Daoy (cell line): ENCODE measurements at places on chromosomes 2 and 18.

- no peak for DNase-seq
Measured at GRCh38 chr2:145846982-145847381, 1327.1 kb upstream of the ZEB2 start.

GRCh38 chr2:166700079-166700478 lies 188.2 kb upstream of the XIRP2 start:
- DNase-seq: no peak

DNA sequence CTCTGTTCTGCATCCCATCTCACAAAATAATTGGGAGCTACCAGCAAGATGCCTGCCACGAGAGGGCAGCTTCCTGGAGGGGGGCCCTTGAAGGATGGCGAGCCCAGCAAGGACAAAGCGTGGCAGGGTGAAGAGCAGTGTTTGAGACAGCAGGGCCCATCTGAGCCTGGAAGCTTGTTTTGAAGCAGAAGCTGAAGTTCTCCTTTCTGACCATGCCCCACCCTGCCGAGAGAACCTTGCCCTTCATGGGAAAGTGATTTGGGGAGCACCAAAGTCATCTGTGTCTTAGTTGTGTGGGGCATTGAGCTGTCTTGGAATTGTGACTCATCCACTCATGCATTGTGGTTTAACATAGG lies 216.3 kb downstream of the BCL11A start:
- no peak for DNase-seq

GRCh38 chr2:127347015-127347414 lies 40.8 kb downstream of the MAP3K2 start:
- no peak for DNase-seq

GRCh38 chr2:44672431-44672830 lies 269.1 kb upstream of the SIX3 start:
- DNase-seq: no peak

- DNase-seq: no peak
Measured at GRCh38 chr18:26703170-26703930, 155.0 kb upstream of the KCTD1 start.

GRCh38 chr2:28406-28975 lies 17.8 kb downstream of the FAM110C start:
- DNase-seq: no peak

DNA sequence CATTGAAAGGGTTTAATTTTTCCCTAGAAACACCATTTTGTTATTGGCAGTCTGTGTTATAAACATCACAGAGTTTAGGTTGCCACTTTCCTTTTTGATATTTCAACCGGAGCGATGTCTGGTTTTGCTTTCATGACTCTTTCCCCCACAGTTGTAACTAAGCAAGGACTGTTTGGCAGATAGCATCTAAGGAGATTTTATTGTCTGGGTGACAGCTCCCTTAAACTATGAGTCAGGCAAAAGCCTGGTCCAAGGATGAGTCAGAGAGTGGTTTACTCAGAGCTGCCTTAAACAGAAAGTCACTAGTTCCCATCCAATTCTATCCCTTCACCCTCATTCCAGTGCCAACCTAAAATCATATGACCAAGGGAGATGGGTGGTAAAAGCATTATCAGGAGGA lies 341.6 kb upstream of the VWC2L start:
- peak; percentile 51 for DNase-seq

- DNase-seq: no peak
Measured at GRCh38 chr18:9944805-9945204, 31.0 kb downstream of the VAPA start.

DNA sequence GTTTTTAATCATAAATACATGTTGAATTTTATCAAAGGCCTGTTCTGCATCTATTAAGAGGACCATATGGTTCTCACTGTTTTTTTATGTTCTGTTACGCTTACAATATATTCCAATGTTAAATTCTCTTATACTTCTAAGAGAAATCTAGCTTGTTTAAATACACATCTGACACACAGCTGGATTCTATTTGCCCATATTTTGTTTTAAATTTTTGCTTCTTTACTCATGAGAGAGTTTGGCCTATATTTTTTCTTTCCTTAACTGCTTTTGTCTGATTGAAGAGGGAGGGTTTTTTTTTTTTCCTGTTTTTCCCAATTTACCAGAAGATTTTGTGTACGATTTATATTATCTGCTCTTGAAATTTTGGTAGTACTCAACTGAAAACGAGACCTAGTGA lies 34.9 kb downstream of the RNF144A start:
- no peak for DNase-seq

DNA sequence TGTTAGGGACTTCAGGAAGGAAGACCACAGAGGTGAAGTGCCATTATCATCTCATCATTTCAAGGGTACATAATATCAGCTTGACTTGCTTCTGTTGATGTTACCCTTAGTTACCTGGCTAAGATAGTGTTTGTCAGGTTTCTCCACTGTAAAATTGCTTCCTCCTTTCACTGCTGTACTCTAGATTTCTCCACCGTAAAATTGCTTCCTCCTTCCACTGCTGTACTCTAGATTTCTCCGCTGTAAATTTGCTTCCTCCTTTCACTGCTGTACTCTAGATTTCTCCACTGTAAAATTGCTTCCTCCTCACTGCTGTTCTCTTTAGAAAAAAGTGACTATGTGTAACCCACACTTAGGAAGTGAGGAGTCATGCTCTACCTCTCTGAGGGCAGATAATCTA lies 1460.3 kb downstream of the SUCLG1 start:
- no peak for DNase-seq

GRCh38 chr18:75364512-75365253 lies 62.8 kb downstream of the SMIM21 start:
- DNase-seq: no peak

- DNase-seq: no peak
Measured at GRCh38 chr18:11146947-11147345, 2.4 kb downstream of the PIEZO2 start.

DNA sequence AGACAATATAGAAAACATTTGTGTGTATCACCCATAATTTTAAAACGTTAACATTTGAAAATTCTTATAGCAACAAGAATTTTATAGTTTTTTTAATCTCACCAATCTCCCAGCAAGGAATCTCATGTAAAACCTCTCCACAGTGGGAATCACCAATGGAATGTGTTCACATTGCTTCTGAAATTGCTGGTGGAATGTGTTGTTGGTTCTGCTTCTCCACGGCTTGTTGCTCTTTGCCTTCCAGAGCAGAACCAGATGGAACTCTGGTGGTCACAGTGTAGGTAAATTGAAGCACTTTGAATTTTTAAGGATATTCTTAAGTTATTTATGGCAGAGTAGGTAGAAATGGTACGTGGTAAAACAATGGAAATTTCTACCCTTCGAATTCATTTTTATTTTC lies 35.1 kb downstream of the DCAF17 start:
- DNase-seq: no peak

- DNase-seq: no peak
Measured at GRCh38 chr18:79789901-79790890, 7.5 kb upstream of the KCNG2 start.

DNA sequence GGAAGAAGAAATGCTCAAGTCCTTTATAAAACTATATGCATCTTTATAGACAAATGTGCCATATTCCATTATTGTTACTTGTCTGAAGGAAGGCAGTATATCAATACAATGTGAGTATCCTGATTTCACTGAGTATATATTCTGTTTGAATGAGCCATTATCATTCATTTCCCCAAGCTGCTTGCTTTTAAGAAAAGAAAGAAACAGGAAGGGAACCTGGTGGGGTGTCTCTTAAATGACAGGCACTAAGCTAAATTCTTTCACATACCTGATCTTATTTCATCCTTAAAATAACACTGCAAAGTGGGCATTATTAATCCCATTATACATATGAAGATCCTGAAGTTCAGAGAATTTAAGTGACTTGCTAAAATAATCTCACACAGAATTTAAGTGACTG lies 307.9 kb downstream of the SLC8A1 start:
- no peak for DNase-seq

DNA sequence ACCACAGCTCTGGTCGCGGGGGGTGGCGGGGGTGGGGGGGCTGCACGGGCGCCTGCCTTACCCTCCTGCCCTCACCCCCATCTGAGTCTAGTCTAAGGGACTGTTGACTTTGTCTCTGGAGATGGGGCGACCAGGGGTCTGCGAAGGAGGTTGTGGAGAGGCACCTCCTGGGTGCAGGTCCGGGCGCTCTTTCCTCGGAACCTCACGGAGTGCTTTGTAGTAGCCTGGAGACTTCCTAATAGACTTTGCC lies 141.3 kb downstream of the MEIS1 start:
- DNase-seq: no peak

DNA sequence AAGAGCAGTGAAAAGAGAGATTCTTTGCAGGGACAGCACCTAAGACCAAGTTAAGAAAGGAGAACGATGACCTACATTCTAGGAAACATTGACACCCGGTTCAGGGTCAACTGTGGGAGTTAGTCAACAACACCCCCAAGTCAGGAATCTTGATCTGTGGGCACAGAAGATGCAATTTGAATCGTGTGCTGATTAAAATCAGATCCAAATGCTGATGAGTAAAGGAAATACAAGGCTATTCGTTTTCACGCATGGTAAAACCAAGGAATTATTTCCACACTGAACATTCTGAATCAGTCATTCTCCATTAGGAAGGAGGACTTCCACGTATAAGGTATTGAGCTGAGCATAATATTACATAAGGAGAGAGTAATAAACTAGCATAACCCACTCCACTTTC lies 124.2 kb downstream of the COPS8 start:
- DNase-seq: no peak

GRCh38 chr18:31206787-31207381 lies 44.2 kb upstream of the DSC1 start:
- peak; percentile 87 for DNase-seq

DNA sequence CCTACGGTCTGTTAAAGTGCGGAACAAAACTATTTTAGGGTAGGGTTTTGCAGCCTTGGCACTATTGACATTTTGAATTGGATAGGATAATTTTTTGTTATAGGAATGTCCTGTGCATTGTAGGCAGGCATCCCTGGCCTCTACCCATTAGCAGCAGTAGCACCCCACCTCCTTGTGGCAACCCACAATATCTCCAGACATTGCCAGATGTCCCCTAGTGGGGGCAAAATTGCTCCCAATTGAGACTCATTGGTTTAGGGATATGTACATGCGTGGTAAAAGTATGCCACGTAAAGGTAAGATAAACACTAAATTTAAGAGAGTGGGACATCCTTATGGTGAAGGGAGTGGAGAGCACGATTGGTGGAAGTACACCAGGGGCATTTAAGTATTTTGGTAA lies 4.6 kb downstream of the MIB1 start:
- DNase-seq: no peak

DNA sequence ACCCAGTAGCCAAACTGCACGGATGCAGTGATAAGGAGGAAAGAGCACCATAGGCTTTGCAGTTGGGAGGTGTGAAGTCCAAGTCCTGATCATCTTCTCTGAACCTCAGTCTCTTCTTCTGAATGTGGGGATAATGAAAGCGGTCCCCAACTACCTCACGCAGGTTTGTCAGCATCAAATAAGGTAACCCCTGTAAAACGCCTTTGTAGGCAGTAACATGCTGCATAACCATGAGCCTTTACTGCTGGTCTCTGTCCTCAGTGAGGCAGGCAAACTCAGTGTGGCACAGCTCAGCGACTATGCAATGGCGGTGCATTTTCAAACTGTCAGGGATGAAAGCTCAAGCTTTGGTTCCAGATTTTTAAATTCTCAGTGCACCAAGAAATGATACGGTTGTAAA lies 46.1 kb downstream of the DNMT3A start:
- DNase-seq: no peak

DNA sequence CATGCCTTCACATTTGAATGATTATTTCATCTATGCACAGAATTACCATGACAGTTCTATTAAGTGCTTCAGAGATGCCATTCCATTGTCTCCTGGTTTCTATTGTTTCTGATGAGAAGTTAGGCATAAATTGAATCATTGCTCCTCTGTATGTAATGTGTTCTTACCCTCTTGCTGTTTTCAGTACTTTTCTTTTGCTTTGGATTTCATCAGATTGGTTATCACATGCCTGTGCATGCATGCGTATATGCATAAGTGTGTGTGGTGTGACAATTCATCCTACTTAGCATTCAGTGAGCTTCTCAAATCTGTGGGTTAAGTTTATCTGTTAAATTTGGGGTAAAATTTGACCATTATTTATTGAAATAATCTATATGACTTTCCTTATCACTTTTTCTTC lies 263.3 kb upstream of the RND3 start:
- no peak for DNase-seq

GRCh38 chr2:216031960-216032689 lies 18.8 kb upstream of the MREG start:
- DNase-seq: peak; percentile 4

- no peak for DNase-seq
Measured at GRCh38 chr2:59425247-59425646, 1128.2 kb downstream of the BCL11A start.

GRCh38 chr18:37653618-37654017 lies 88.0 kb upstream of the CELF4 start:
- DNase-seq: no peak

- no peak for DNase-seq
Measured at GRCh38 chr2:53913721-53914120, 54.0 kb upstream of the GPR75 start.

DNA sequence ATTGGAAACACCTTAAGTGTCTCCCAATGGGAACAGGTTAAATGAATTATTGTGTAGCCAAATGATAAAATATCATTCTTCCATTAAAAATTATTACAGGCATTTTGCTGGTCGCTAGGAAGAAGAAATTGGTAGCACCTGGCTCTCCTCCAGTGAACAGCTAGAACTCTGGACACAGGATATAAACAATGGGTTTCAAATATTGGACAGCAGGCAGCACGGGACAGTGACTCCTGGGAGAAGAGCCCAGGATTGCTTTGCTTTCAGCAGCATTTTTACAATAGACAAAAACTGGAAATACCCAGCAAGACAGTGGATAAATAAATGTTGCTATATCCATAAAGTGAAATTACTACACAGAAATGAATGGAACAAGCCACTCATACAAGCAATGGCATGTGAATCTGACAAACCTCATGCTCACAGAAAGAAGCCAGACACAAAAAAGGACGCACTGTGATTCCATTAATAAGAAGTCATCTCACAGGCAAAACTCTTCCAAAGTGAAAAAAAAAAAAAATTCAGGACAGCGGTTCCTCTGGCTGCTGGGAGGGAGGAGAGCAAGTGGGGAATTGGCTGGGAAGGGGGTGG lies 50.5 kb downstream of the LAMA1 start:
- no peak for DNase-seq

DNA sequence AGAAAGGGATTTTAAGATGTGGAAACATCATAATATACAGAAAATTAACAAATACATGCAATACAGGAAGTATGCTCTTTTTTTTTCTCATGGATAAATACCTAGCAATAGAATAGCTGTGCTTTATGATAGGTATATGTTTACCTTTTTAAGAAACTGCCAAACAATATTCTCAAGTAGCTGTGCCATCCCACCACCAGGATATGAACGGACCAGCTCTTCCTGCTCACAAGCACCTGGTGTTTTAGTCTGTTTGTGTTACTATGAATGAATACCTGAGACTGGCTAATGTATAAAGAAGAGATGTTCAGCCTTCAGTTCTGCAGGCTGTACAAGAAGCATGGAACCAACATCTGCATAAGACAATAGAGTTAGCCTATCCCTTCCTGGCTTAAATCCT lies 19.9 kb upstream of the UGT1A8 start:
- no peak for DNase-seq

DNA sequence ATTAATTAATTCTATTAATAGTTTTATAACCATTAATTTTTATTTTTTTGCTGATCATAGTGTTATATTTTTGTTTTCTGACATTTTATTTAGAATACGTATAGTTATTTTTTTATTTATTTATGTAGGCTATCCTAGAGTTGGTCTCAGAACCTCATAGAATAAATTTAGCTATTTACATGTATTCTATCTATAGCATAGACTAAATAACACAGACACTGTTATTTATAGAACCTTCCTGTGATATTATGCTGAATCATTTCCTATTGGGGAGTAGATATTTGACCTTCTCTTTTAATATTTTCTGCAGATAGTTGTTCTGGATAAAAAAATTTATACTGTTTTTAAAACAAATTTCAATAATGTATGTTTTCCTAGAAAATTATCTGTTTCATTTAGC lies 20.2 kb downstream of the ARHGEF33 start:
- no peak for DNase-seq
